Posterior cingulate gyrus (tissue), 11 donors: ENCODE measurements at places on chromosomes 2 and 18.

DNA sequence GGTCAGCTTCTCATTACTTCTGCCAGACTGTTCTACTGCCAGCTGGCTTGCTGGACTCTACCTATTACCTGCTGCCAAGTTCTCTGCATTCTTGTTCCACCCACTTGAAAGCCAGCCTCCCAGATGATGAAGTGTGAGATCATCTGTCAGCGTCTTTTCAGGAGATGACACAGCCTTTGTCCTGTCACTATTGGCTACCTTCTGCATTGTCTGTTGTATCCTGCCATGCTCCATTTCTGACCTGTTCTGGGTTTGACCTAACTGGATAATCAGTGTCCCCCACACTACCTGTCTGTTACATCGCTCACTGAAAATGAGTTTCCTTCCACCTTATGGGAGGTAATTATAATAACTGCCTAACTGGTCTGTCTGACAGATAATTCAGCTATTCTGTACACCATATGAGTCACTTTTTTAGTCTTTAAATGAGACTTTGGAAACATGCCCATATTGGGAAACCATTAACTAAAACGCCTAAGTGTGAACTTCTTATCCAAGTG is 520.6 kb downstream of the METTL4 start:
- DNase-seq = no peak

GRCh38 chr2:181152701-181153100 is 172.3 kb downstream of the UBE2E3 start:
- no peak for DNase-seq

GRCh38 chr18:26909599-26910290 is 44.2 kb upstream of the AQP4 start:
- DNase-seq = no peak

DNA sequence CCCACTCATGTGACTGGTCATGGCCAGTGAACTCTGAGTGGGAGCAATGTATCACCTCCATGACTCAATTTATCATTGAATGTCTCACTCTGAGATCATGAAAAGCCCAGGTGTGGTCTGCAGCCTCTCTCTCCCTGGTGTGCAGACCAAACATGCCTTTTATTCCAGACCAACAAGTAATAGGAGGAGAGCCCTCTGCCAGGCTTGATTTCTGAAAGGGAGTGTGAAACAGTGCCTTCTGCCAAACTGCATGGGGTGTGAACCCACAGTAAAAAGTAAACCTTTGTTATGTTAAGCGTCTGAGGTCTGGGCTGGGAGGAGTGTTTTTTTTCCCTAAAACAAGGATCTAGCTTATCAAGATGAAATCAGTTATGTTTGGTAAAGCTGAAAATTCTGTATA is 601.2 kb downstream of the ADCYAP1 start:
- DNase-seq = no peak

- no peak for DNase-seq
Observed at GRCh38 chr2:189631849-189632248, 29.4 kb upstream of the ASNSD1 start.

- no peak for DNase-seq
Observed at GRCh38 chr2:40164736-40165508, 287.0 kb downstream of the SLC8A1 start.
